ENCODE measurements at places on chromosomes 7 and 10.

DNA sequence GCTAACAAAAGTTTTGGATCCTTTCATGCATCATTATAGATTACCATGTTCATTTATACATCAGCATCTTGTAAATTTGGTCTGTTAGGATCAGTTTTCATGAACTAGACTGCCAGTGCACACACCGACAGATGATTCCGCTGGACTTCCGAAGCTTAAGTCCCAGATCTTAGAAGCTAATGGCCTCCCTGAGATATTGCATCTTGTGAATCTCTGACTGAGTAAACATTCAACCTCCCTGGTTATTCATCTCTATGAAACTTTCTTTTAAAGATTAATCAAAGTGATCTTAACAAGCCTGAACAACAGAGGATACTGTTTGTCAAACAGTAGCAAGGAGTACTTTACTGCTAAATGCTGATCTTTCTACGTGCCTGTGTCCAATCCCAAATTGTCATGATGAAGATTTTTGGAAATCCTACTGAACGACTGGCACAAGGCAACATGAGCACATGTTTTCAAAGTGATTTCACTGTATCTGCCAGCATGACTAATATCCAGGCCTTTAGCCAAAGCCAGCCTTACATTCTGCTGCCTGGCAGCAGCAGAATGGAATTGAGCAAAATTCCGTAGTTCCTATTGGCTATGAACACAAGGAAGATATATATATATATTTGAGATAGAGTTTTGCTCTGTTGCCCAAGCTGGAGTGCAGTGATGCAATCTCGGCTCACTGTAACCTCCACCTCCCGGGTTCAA, 91.3 kb upstream of the ANK3 start:
- no peak for DNase-seq

DNA sequence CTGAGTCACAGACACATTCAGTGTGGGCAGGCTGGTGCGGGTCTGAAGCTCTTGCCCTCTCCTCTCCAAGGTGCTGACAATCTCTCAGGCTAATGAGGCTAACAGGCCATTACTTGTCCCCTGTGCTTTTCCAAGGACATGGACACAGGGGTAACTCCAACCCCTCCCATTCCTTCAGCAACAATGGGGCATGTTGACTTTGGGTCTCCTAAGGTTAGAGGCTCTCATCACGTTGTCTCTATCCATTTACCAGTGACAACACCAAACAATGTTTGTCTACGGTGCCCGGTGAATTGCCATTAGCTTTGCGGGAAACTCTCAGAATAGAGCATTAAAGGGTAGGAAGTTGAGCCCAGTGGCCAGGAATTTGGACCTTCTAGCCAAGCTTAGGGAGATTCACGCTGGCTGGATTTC, 101.6 kb upstream of the TNS3 start:
- no peak for DNase-seq

DNA sequence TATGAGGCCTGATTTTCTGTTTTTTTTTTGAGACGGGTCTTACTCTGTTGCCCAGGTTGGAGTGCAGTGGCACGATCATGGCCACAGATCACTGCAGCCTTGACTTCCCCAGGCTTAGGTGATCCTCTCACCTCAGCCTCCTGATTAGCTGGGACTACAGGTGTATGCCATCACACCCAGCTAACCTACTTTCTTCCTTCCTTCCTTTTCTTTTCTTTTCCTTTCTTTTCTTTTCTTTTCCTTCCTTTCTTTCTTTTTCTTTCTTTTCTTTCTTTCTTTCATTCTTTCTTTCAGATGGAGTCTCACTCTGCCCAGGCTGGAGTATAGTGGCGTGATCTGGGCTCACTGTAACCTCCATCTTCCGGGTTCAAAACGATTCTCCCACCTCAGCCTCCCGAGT, 3.8 kb downstream of the SRRT start:
- DNase-seq = no peak

GRCh38 chr10:91779011-91779605, 19.1 kb upstream of the TNKS2 start:
- DNase-seq = no peak

GRCh38 chr10:78081292-78081691, 47.6 kb downstream of the RPS24 start:
- DNase-seq = no peak

GRCh38 chr7:99740573-99741440, 5.8 kb upstream of the CYP3A7 start:
- no peak for DNase-seq

DNA sequence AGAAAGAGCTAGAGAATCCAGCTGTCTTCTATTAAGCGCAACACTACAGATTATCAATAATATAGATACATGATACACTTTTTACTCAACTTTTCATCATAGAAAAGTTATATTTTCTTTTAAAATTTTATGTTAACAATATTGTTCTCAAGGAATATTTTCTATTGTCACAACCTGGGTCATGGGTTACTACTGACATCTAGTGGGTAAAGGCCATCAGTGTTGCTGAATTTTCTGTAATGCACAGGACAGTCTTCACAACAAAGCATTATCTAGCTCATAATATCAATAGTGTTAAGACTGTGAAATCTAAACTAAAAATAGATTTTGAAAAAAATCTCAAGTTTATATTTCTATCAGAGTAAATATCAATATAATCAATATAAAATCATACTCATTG, 209.8 kb downstream of the ZNF33B start:
- no peak for DNase-seq

- no peak for DNase-seq
Observed at GRCh38 chr7:158047391-158048059, 540.1 kb downstream of the PTPRN2 start.

GRCh38 chr10:133415752-133416151, 8.7 kb downstream of the SPRN start:
- DNase-seq = no peak

DNA sequence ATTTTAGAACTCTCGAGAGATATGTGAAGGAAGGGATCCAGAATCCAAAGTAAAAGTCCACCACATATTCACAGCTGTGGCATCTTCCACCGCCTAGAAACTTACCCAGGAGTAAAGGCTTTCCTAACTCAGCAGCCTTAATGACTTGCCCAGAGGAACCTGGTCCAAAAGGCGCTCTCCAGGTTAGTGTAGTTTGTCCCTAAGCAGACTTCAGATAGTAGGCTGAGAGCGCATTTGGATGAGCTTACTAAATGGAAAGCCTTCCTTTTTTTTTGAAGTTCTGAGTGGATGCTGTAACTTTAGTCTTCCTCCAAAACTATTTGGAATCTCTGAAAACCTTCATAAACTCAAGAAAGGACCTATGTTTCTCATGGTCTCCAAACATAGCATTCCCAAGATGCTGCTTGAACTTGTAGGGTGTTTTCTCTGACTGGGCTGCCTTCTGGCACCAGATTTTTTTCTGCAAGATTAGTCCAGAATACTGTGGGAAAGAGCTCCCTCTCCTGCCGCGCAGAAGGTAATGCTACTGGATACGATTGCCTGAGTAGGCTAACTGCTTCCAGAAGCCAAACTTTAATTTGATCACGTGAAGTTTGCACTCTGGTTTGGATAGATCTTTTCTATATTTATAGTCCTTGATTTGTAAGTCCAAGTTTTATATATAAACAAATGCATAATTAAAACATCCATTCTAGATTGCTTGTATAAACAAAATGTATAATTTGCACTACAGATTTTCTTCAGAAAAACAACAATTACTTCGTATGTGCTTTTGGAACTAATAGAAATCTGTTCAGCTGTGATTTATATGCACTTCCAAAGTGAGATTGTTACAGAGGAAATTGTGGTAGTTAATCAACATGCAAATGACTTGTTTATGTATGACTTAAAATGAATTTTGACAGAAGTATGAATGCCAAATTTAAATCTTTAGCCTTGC, 19.6 kb upstream of the GPR37 start:
- no peak for DNase-seq

DNA sequence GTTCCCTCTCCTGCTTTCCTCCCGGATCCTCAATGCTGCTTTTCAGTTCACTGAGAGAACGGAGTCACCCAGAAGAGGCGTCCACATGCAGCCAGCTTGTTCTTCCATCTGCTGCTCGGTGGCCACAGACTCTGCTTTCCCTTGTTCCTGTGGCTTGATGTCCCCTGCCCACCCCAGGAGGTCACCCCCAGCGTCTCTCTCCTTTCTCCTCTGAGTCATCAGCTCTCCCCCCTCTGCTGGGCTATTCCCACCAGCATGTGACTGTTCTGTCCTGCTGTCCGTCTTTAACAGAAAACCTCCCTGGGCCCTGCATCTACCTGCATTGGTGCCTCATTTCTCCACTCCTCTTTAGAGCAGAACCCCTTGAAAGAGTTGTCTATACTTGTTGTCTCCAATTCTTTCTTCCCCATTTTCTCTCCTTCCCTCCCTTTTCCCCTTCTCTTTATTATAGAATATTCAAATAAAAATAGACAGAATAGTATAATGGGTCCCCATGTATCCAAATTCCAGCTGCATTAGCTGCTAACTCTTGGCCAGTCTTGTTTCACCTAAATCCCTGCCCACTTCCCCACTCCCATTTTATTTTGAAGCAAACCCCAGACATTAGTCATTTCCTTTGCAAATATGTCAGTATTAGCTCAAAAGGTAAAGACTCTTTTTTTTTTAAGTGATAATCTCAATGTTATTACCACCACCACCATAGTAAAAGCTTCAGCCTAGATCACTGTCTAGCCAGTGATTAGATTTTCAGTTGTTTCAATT, 4.1 kb downstream of the ZNF282 start:
- DNase-seq = no peak

- DNase-seq = no peak
Observed at GRCh38 chr7:132895231-132895630, 186.7 kb downstream of the CHCHD3 start.

GRCh38 chr10:98950106-98950505, 285.5 kb downstream of the HPSE2 start:
- DNase-seq = no peak

DNA sequence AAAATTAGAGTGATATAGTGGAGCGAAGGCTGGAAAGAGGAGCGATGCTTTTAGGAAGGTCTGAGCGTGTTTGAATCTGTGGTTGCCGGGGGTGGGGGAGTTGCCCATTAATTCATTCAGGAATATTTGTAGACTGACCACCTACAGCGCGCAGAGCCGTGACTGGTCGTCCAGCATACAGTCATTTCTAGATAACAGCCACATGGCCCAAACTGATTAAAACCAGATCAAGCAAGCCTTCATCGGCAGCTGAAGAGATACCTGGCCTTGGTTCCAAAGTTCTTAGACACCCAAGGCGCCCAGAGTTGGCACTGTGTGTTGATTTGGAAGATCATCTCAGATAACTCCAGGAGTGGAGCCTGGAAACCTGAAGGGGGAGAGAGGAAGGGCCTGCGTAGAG, 1.7 kb downstream of the PROSER2 start:
- DNase-seq = no peak
